SHP77 (cell line): ENCODE measurements at places on chromosomes 4 and X.

- no peak for DNase-seq
These were observed 168.6 kb downstream of the MAML3 start for GRCh38 chr4:139985401-139985800.

GRCh38 chr4:147326591-147326990 is 154.3 kb upstream of the EDNRA start:
- DNase-seq: no peak

GRCh38 chr4:150192986-150193385 is 114.7 kb downstream of the DCLK2 start:
- no peak for DNase-seq

DNA sequence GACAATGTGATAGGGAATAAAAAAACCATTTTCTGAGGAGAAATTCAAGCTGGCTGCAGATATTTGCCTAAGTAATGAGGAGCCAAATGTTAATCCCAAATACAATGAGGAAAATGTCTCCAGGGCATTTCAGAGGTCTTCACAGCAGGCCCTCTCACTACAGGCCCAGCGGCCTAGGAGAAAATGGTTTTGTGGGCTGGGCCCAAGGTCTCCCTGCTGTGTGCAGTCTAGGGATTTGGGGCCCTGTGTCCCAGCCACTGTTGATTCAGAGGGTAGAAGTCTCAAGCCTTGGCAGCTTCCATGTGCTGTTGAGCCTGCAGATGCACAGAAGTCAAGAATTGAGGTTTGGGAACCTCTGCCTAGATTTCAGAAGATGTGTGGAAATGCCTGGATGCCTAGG is 778.7 kb downstream of the CENPC start:
- no peak for DNase-seq

DNA sequence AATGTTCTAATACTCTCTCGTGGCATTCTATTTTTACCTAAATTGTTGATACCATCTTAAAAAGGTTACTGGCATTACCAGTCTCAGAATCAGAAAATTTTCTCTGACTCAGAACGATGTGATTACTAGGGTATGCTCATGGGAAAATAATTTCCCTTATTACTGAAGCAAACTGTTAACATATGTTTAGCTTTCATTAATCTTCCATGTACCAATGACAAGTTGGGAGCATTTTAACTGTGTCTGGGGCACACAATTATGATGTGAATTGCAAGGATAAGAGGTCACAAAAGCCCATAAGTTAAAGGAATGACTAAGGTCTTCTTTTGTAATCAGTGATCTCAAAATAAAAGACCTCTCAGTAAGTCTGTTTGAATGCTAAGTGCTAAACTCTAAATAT is 1254.6 kb downstream of the PCDH18 start:
- no peak for DNase-seq

DNA sequence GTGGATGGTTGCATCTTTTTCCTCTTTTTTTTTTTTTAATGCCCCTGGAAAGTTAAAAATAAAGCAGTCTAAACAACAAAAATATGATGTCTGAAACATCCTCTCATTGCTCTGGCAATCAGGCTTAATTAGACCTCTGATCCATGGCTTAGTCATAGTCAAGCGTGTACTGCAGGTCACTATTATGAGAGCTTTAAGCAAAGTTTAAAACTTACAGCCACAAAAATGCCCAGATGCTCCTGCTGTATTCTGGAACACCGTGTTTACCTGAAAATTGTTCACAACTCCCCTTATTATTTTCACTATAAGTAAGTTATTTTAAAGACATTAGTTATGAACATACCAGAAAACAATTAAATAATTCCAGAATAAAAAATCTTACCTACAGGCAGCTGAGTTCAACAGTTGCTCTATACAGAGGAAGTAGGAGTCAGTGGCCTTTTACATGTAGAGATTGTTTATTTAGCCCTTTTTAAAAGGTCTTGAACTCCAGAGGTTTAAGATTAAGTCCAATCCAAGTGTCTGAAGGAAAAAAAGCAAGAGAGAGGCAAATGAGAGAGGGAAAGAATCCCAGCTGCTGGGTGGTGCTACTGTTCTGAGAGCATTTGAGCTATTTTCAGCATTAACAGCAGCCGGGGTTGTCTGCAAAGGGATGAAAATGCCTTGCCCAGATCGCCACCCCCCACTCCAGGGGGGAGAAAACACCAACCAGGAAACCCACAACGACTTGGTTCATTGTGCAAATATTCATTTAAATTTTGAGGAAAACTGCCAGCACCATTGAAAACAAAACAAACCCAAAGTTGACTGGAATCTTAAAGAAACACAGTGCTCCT is 36.9 kb downstream of the SORBS2 start:
- no peak for DNase-seq

DNA sequence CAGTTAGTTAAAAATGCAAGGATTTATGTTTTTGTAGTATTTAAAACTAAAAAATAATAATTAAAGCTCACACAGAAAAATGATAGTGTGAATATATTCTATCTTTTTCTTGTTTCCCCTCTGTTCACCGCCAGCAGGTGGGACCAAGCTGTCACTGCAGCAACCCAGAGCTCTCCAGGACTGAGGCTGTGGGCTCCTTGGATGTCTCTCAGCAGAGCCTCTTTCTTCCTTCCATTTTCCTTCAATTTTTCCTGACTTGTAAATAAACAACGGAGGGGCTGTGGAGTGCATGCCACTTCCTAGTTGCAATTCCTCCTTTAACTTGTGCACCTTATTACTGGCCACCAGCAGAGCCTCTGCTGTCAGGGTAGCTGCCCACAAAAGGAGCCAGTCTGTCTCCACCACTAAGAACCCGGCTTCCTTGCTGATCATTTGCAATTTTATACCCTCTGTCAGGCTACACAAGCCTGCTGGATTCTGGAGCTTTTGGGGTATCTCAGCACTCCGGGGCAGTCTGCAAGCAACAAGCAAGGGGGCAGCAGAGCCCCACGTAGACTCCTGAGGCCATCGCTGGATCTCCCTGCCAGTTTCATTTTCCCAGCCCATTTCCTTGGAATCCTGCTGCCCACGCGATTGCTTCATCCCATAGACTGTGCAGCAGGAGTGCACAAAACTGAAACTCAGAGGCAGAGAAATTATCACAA is 1467.4 kb downstream of the C4orf33 start:
- DNase-seq: peak; percentile 44
